ENCODE measurements at places on chromosomes 2 and 18.

- DNase-seq: no peak
Observed at GRCh38 chr2:62334440-62335058, 138.6 kb downstream of the B3GNT2 start.

- no peak for DNase-seq
Observed at GRCh38 chr2:23513872-23514793, 129.2 kb downstream of the KLHL29 start.

DNA sequence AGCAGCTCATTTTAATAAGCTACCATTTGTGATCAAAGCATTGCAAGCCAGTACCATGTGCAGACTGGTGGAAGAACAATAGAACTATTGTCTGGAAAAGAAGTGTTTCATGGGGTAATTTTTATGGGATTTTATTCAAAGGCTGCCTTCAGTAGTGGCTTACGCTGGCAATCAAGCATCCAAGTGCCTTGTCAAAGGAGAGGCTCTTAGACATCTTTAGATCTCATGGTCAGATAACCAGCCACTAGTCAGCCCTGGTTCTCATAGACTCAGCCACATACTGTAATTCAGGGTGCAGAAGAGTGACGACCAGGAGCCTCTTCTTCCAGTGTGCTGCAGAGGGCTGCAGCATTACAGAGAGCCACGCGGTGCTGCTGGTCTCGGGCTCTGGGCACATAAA is 98.5 kb upstream of the NOSTRIN start:
- DNase-seq: no peak

DNA sequence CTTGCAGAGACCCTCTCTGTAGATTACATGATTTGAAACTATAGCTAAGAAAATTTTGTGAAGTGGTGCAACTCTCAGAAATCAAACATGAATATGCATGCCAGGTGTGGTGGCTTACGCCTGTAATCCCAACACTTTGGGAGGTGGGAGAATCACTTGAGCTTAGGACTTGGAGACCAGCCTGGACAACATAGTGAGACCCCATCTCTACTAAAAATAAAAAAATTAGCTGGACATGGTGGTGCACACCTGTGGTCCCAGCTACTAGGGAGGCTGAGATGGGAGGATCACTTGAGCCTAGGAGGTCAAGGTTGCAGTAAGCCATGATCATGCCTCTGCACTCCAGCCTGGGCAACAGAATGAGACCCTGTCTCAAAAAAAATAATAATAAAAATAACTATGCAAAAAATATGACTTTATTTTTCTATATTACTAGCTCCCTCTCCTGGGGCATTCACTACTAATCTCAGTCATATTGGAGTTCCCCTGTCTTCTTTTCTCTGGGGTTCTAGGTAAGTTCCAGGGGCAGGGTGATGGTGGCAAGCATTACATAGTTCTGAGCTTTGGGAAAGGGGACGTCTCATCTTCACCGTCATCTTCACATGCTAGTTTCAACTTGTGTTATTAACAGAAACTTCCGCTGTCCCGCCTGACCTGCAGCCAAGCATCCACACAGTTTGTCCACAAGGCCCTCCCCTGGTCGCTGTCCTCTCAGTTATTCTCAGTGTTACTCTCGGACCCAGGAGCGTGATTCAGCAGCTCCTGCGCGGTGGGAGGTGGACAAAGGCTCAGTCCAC is 96.8 kb upstream of the MBOAT2 start:
- DNase-seq: no peak

- DNase-seq: no peak
Observed at GRCh38 chr2:220065581-220065980, 438.2 kb downstream of the SLC4A3 start.

DNA sequence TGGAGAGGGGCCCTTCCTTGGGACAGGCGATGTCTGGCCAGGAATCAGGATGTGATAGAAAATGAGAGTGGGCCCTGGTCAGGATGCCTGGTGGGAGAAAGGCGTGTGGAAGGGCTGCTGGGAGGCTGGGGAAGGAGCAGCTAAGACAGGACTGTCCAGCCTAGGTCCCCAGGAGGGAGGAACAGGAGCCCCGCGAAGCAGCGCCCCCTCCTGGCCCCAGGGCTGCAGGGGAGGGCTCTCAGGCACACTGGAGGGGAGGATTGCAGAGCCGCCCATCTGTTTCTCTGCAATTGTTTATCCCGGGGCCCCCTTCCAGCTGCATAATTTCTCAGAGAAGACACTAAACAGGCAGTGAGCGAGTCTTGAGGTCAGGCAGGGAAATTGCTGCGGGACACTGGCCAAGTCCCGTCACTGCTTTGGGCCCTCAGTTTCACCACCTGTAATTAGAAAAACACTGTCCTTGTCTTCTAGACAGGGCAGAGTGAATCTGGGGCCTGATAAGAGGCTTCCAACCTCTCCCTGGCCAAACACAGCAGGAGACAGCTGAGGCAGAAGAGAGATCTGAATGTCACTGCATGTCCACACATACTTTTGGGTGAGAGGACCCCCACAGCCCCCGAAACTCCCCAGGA is 3.9 kb upstream of the NPPC start:
- DNase-seq: peak; percentile 43

DNA sequence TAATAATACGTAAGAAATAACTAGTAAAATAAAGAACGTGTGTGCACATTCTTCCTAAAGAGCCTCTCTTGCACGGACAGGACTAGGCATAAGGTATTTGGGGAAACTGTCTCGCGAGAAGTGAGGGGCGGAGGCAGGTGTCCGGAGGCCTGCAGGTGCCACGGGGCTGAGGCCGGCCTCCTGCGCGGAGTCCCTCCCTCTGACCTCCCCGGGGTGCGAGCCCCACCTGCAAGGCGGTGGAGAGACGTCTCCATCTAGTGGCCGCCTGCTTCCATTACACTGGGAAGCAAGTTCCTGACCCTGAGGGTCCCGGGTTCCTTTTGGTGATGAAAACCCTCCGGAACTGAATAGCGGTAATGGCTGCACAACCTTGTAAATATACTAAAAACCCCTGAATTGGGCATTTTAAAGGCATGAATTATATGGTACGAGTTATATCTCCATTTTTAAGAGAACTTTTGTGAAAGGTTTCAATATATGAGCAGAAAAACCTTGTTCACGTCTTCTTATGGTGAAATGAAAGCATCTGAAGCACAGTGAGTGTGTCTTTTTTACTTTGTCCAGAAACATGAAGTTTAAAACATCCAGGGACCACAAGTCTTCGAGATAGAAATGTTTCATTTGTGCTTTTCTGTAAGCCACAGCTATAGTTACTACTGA is 35.5 kb upstream of the CTDP1 start:
- peak; percentile 59 for DNase-seq

GRCh38 chr18:45069546-45069945 is 388.9 kb downstream of the SETBP1 start:
- no peak for DNase-seq

GRCh38 chr18:22830511-22830910 is 102.6 kb upstream of the RBBP8 start:
- no peak for DNase-seq

DNA sequence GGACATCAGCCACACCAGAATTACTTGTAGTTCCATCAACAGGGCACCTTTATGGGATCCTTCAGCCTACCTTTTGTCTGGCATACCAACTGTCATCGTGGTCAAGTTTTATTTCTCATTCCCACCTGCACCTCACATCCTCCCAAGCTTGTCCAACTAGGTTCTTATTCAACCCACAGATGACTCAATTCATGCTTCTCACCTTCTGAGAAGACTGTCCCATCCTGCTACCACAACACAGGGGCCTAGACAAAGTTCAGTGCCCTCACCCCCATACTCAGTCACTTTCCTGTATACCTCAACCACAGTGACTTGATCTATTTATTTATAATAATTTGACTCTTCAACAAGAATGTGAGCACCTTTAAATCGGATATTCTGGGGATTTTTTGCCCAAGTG is 114.4 kb upstream of the ACVR1C start:
- DNase-seq: no peak

GRCh38 chr2:55159037-55159651 is 72.9 kb downstream of the CLHC1 start:
- DNase-seq: no peak

GRCh38 chr2:106097038-106098000 is 96.8 kb downstream of the UXS1 start:
- DNase-seq: no peak

GRCh38 chr2:57894381-57894780 is 152.2 kb upstream of the VRK2 start:
- no peak for DNase-seq

DNA sequence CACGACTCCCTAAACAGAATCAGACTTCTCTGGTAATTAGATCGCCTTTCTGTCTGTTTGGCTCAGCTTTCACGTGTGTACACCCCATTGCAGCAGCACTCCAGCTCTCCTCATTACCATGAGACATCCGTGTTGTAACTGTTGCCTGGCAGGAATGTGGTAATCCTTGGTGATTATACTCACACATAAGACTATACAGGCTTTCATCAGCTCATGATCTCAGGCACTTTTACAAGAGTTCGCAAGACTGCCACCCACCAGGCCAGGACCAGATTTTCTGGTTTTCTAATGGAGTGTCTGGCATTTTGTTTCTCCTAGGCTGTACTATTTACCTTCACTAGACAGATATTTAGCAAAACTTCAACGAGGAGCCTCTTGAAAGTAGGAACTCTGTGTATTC is 50.2 kb downstream of the ACVR1 start:
- DNase-seq: peak; percentile 71

DNA sequence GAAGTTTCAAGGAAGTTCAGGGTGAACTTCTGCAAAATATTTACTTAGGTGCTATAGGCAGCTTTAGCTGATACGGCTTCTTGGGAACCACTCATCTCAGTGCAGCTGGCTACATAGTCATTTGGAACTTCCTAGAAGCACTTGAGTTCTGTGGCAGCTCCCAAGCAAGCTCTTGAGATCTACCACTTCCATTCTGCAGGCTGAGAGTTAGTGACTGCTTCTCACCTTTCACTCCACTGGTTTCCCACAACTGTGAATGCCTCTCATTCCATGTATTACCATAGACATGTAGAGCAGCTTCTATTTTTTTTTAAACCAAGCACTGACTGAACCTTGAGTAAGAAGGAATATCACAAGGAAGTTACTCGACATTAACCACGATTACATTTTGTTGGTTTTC is 994.1 kb upstream of the ACVR2A start:
- DNase-seq: peak; percentile 13

DNA sequence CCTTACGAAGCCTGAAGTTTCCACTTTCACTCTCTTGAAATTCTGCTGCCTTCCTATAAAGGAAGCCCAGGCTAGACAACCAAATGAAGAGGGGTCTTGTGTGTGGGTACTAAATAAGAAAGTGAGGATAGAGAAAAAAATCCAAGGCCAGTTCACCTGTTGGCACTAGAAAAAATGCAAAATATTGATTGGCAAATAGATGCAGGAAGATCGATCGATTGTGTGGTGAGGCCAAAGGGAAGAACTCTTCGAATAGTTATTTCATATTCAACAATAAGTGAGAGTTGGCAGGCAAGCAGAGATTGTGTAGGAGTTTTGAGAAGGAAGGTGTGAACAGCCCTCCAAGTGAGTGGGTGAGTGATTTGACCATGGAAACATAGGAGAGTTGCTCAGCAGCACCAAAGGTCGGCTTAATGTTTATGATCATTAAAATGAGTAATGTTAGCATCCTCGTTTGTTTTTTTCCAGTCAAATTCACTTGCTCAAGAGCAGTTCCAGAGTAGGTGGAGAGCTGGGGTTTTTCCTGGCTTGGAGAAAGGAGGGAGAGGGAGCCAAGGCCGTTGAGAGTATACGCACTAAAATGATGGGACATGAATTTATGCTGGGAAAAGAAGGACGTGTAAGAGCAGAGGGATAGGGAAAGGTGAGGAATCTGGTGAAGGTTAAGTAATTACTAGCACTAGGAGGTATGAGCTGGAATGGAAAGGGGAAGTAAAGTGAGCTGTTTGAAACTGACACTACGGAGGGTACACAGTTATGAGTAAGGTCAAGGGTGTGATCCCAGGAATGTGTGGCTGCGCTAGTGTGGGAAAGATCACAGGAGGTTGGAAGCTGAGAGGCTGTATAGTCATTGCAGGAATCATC is 1.1 kb upstream of the NAPG start:
- DNase-seq: no peak

DNA sequence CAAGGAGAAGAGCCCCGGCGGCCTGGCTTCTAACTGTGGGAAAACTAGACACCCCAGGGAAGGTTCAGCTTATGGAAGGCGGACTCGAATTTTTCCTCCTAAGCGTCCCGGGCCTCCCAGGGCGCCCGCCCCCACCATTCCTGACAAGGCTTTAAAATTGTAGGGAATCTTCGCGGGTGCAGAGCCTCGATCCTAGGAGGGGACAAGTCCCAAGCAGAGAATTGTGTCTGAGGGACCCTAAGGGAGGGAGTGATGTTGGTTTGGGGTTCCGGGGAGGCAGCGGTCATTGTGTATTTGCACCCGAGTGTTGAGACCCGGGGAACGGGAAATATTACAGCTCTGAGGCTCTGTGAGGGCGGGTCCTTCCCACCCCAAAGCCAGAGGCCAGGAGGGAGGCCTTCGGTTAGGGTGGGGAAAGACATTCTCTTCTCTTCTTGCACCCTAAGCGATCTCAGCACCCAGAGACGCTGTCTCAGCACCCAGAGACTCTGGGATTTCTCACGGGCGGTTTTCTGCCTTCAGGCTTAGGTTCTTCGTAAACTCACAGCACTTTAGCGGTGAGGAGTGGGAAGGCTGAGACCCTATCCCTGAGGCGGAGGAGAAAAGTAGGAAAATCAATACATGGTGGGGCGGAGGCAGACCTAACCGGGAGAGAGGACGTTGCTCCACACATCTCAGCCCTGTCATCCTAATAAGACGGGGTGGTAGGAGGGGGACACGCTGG is 7.6 kb downstream of the OSR1 start:
- DNase-seq: no peak

GRCh38 chr18:48022531-48023329 is 92.3 kb upstream of the SMAD2 start:
- peak; percentile 59 for DNase-seq

DNA sequence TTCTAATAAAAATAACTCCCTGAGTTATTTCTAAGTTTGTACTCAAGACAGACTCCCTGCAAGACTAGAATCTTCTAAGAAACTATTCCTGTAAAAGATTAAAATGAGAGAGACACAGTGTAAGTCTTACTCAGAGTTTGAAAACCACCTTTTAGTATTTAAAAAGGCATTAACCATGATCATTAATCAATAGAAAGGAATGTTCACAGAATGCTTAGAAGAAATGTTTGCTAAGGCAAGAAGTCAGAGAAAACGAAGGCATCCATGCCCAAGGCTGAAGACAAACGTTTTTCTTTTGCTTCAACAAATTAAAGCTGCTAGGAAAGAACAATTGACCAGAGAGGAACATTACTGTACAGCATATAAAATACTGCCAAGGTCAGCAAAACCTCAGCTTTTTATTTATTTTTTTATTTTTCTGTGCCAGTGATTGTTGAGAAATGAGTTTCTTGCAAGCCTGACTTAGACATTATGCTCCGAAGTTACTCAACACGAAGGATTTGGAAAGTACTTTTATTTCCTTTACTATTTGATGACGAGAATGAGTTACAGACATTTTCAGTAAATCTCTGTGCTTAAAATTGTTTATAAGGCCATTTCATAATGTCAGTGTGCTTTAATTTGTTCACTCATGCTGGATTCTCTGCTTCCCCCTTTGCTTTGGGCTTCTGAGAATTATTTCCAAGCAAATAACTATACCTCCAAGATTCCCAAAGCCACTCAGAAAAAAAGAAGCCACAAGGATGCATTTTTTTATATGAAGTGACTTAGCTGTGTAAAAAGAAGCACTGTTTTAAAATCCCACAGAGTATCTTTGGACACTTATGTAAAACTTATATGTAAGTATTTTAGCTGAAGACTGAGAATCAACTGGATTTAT is 20.5 kb downstream of the RND3 start:
- DNase-seq: peak; percentile 77

Data from lung (tissue), 17 donors.